Right cardiac atrium (tissue), 5 donors: ENCODE measurements at places on chromosomes 11 and 22.

- no peak for DNase-seq
These were observed 23.3 kb downstream of the ARL14EP start for GRCh38 chr11:30346068-30346688.

DNA sequence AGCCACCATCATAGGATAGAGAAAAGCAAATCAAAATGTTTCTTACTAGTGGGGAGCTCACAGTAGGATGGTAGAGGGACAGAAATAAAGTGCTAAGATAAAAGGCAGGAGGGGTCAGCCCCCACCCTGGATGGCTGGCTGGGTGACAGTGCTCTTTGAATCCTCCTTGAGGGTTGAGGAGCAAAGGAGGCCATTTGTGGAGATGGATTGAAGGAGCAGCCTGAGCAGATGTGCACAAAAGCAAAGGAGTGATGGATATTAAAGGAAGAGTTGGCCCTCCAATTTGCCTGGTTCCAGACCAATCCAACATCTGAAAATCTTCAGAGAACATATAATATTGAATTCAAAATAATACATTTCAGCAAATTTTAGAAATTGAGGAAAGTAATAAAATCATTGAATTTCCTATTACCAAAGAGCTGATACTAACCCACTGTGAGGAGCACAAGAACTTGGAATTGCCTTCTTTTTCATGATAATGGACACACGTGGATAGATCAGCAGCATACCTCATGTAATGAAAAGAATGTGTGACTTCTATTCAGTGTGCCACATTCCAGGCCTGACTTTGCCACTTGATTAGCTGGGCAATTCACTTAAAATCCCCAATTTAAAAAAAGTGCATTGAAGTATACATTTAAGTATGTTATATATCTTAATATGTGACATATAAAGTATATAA is 287.0 kb downstream of the FAT3 start:
- DNase-seq: no peak

DNA sequence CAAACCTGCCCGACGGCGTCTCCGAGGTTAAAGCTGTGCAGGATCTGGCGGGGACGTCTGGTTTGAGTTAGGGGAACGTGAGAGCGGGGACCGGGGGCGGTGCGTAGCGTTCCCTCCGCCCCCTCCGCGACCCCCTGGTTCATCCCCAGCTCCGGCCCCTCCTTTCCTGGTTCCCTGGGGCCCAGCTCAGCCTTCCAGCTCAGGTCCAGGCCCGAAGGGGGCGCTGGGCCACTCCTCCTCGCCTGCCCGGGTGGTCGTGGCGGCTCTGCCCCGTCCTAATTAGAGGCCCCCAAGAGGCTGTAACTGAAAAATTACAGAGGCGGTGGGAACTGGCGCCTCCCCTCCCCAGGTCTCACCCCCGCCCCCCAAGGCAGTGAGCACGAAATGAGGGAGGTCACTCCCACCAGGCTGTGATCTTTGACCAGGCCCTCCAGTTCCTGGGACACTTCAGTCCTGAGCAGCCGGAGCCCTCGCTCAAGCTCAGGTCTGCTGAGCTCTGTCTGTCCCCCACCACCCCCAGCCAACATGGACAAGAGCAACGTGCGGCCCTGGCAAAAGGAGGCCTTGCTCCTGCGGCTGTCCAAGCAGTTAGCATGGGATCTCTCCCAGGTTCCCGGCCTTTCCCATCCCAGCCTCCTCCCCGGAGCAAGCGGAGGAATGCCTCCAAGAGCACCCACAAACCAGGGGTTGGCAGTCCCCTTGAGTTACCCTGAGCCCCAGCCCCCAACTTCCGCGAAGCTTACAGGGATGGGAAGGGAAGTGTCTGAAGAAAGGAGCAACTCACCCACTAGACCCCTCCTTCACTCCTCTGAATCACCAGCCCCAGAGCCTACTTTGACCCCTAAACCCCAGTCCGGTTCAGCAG is 3.3 kb downstream of the CD248 start:
- peak; percentile 58 for DNase-seq

DNA sequence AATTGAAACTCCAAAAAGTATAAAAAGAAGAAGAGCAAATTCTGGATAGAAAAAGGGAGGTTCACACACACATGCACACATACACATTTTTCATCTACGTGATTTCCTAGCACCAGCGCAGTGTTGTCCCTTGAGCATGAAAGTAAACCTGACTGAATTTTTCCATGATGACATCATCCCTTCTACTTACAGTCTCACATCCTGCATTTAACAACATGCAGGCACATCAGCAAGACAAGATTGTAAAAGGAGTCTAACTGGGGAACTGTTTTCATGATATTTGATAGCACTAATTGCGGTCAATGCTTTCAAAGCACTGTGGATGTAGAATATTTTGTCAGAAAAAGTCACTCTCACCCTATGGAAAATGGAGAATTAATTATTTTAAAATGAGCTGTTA is 36.6 kb downstream of the GAS2 start:
- no peak for DNase-seq

DNA sequence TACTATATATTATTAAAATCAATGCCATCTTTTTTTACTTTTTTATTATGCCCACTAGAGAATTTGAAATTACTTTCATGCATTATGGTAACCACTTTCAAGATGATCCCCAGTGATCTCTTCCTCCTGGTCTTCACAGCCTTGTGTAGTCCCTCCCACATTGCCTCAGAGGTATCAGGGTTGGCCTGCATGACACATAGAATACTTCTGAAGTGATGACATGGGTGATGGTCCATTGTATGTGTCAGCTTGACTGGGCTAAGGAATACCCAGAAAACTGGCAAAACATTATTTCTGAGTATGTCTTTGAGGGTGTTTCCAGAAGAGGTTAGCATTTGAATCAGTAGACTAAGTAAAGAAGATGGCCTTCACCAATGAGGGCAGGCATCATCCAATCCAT is 14.2 kb upstream of the ISX start:
- no peak for DNase-seq

DNA sequence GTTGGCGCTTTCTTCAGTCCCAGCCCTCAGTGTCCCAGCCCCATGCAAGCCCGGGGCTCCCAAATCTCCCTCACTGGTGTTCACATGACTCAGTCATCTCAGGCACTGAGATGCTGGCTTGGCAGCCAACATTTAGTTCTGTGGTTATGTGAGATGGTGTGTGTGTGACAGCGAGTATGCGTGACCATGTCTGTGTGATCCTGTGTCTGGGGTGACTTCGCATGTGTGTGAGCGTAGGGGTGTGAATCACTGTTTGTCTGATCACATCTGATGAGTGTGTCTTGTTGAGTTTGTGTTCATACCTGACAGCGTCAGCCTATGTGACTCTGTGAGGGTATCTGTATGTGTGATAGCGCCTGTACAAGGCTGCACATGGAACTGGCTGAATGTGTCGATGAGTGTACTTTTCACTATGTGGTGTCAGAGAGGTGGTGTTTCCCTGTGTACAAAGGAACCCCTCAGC is 16.2 kb downstream of the CREB3L1 start:
- peak; percentile 32 for DNase-seq

- no peak for DNase-seq
These were observed 27.2 kb downstream of the STIM1 start for GRCh38 chr11:3882655-3883054.

- no peak for DNase-seq
These were observed 344.3 kb downstream of the AASDHPPT start for GRCh38 chr11:106421676-106422292.

DNA sequence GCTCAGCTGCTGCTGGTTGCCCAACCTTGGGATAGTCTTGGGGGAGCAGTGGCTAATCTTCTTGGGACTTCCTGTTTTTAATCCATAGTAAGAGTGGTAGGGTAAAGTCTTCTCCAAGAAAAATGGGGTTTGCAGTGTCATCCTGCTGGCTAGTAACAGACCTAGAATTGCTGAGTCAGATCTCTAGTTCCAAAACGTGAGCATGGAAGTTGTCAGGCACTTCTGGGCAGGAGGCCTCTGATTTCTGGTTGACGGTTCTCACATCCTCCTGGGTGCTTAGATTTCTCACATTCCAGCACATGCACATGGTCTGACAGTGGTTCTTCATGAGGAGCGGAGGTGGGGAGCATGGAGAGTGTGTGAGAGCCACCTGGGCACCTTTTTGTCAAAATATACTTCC is 410.0 kb downstream of the OPCML start:
- no peak for DNase-seq

- no peak for DNase-seq
These were observed 25.8 kb upstream of the PPARA start for GRCh38 chr22:46124383-46125144.

DNA sequence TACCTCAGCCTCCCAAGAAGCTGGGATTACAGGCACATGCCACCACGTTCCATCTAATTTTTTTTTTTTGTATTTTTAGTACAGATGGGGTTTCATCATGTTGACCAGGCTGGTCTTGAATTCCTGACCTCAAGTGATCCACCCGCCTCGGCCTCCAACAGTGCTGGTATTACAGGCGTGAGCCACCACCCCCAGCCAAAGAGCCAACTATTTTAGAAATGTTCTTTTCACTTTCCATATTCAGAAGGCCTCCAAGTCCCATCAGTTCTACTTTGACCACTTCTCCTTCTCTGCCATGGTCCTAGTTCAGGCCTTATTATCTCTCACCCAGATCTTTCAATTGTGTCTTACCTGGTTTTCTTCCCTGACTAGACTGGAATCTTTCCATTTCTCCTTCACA is 48.2 kb downstream of the CCDC83 start:
- no peak for DNase-seq

DNA sequence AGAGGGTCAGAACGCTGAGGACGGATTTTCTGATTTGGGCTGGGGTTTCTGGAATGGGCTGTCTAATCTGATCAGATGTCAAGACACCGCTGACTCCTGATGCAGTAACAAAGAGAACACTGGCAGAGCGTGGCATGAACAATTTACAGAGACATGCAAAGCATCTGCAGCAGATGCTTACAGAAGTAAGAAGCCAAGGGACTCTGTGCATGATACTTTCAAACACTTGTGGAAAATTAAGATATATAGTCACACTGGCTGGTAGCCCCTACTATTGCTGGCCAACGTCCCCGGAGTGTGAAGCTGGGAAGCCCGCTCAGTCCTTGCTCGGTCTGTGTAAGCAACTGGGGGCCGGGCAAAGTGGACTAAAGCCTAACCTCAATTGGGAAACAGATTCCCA is 903.7 kb downstream of the BRD1 start:
- DNase-seq: no peak

DNA sequence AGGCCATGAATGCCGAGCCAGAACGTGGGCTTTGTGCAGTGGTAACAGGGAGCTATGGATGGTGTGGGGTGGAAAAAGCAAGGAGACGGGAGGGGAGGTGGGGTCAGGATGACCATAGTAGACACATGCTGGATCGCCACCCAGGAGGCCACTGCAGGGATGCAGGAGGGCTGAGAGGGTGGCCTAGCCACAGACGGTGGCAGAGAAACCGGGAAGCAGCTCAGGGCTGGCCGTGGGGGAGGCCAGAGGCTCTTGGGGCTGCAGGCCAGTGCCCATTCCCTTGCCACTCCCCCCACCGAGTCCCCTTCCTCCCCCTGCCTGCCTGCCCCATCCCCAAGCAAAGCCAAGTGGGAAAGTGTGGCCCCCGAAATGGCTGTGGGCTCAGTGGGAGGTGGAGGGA is 59.1 kb upstream of the TCF20 start:
- no peak for DNase-seq

- DNase-seq: no peak
These were observed 49.6 kb downstream of the NUP98 start for GRCh38 chr11:3747704-3748103.

GRCh38 chr11:118434553-118435289 is 1.6 kb upstream of the KMT2A start:
- DNase-seq: peak; percentile 60

GRCh38 chr11:2708757-2709281 is 9.0 kb upstream of the KCNQ1OT1 start:
- DNase-seq: peak; percentile 57

- DNase-seq: no peak
These were observed 9.2 kb upstream of the NARS2 start for GRCh38 chr11:78583889-78584288.

DNA sequence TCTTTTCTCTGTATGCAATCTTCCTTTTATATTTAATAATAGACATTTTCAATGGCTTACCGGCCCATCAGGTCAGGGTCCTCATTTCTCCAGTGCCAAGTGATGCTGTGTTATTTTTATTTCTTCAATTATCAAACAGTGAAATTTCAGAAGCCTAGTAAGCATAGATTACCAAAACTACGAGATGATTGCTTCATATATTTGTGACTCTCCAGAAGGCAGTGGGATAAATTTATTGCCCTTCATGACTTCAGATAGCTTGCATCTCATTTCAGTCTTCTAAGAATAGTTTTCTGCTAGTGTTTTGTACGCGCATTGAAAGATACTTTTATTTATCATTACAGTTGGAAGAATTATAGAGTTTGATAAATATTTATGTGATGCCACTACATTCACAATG is 139.6 kb downstream of the FAT3 start:
- no peak for DNase-seq

DNA sequence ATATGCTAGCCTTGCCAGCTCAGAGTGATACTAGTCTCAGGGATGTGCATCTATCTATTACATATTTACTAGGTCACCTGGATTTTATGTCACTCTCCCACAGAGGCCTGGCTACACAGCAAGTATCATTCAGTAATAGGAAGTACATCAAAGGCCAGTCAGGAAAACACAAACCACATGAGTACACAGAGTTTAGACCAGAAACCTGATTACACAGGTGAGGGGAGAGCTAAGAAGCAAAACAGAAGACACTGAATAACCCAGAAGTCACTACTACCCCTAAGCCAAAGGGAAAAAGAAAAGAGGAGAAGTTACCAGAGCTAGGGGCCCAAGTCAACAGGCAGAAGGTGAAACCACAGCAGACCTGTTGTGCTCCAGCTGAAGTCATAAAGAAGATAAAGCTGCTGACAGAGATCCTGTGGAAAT is 13.3 kb downstream of the LPXN start:
- no peak for DNase-seq

- peak; percentile 69 for DNase-seq
These were observed 15.5 kb downstream of the OPCML start for GRCh38 chr11:133516845-133517244.

- no peak for DNase-seq
These were observed 24.2 kb downstream of the KRTAP5-5 start for GRCh38 chr11:1653541-1654387.

DNA sequence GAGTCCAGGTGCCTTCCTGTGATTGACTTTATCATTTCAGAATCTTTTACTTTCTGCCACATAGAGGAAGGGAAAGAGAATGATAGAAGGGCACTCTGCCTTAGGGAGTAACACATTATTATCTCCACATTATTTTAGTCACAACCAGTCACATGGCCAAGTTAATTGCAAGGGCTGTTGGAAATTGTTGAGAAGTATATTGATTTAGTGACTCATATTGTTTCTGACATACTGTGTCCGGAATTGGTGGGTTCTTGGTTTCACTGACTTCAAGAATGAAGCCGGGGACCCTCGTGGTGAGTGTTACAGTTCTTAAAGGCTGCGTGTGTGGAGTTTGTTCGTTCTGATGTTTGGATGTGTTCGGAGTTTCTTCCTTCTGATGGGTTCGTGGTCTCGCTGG is 8.7 kb downstream of the OR51B4 start:
- no peak for DNase-seq

- no peak for DNase-seq
These were observed 42.0 kb downstream of the IGLL5 start for GRCh38 chr22:22929381-22930221.
